ENCODE measurements at places on chromosomes 13 and 19.

GRCh38 chr19:18049385-18049784 is 37.3 kb downstream of the IL12RB1 start:
- DNase-seq: peak; percentile 57

- no peak for DNase-seq
Measured at GRCh38 chr13:94952787-94953186, 240.4 kb upstream of the SOX21 start.

- peak; percentile 99 for DNase-seq
Measured at GRCh38 chr13:87123987-87124784, 547.0 kb upstream of the SLITRK5 start.

DNA sequence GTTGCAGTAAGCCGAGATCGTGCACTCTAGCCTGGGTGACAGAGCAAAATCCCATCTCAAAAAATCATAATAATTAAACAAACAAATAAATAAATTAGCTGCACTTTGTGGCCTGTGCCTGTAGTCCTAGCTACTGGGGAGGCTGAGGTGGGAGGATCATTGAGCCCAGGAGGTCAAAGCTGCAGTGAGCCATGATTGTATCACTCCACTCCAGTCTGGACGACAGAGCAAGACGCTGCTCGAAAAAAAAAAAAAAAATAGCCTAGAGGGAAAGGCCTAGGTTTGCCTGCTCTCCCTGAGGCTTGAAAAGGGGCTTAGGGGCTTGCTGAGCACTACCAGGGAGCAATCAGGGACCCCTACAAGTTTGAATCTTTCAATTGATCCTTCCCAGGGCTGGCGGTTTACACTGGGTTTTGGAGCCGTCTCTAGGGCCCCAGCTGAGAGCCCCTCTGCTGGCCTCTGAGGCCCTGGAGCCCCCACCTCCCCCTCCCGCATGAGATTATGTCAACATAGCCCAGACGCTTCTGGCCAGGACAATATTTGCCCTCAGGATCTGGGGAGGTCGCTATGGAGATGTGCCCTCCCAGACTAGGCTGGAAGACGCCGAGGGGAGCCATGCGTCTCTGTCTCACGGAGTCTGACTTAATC is 10.4 kb upstream of the GIPR start:
- DNase-seq: no peak

- DNase-seq: no peak
Measured at GRCh38 chr19:12665281-12665573, 1.3 kb downstream of the MAN2B1 start.

GRCh38 chr19:41426952-41427646 is at the start of gene B3GNT8:
TSS of gene B3GNT8 (minus strand) at chr19:41427374. CDS start at chr19:41426778, 596 bp downstream.
- peak; percentile 64 for DNase-seq

DNA sequence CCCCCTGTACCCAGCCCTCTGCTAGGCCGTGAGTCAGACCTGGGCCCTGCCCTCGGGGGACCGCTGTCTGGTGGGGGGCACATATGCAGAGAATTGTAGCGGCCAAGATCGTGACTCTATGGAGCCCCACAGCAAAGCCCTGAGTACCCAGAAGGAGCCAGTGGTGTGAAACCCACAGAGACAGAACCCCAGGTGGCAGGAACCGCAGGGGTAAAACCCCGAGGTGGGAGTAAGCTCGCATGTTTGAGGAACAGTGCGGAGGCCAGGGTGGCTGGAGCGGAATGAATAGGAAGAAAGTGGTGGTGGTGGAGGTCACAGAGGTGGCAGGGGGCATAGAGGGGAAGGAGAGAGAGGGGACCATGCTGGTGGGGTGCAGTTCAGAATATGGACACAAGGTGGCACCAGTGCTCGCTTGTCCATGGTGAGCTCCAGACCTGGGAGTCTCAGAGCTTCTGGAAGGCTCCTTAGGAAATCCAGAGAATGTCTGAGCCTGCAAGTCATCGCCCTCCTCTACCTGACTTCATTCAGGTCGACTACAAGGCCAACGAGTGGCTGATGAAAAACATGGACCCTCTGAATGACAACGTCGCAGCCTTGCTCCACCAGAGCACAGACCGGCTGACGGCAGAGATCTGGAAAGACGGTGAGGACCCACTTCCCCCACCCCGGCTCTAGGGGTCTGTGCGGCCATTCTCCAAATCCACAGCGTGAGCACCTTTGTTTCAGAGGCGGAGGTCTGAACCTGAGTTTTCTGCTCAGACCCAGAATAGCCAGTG is 48.9 kb downstream of the MYH14 start:
- no peak for DNase-seq

GRCh38 chr13:75391432-75392100 is 90.4 kb downstream of the TBC1D4 start:
- DNase-seq: no peak

GRCh38 chr13:107252428-107252827 is 684.5 kb upstream of the ARGLU1 start:
- no peak for DNase-seq

DNA sequence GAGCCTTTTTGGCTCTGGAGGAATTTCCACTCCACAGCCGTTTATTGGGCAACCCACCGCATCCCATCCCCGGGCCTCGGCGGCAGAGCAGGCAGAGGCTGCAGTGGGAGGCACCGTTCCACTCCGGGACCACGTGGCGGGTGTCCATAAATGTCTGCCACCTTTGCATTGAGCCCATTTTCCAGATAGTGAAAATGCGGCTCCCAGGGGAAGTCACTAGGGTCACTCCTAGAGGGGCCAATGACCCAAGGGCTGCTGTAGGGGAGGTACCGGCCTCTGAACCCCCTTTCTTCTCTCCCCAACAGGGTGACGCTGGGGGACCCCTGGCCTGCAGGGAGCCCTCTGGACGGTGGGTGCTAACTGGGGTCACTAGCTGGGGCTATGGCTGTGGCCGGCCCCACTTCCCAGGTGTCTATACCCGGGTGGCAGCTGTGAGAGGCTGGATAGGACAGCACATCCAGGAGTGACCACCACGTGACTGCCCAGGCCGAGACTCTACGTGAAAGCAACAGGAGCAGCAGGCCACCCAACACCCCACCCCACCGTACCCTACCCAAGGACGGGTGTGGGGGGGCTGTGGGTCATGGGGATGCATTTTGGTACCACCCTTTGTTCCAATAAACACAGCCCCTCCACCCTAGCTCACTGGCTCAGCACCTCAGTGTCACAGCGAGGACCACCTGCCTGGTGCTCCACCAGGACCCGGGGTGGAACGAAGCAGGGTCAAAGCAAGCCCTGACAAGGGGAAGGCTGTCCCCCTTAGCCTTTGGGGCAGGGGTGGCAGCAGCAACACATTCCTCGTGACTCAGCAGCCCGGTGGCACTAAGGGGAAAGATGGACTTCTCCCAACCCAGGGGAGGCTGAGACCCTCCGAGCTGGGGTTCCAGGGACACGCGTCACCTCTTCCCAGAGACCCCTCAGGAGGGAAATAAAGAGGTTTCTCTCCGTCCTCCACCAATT is 1.5 kb downstream of the TIMM13 start:
- DNase-seq: no peak

DNA sequence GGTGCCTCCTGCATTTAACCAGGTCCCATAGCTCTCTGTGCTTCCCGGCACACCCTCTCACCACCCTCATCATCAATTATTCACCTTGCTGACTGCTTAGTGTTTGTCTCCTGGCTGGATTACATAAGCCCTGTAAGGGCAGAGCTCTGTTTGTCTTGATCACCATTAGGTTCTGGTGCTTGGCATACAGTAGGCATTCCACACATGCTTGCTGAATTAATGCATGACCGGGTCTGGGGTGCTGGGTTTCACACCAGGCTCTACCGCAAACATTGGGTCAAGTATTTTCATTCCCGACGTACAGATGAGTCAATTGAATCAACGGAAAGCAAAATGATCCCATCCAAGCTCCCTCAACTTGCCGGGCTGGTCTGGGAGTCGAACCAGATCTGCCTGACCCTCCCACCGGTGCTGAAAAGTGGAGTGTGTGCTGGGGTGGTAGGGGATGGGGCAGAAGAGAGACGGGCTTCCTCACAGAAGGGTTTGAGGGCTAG is 28.5 kb downstream of the VAV1 start:
- peak; percentile 54 for DNase-seq

- no peak for DNase-seq
Measured at GRCh38 chr19:18999896-19000620, 33.3 kb downstream of the SUGP2 start.

- no peak for DNase-seq
Measured at GRCh38 chr13:27203854-27204253, 32.2 kb upstream of the USP12 start.

DNA sequence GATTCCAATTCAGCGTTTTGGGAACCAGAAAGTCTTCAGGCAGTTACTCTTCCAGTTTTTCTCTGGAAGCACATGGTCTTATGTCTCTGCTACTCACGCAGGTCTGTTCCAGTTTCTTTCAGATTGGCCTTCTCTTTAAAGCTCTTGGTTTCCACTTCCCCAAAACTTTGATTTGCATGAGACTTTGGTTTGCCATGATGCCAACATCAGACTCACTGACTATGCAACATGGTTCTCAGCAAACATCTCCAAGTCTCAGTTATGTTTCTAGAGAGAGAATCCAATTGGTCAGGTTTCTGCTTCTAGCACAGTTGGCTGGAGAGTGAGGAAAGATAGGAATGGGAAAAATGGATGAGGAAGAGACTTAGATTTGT is 3.1 kb downstream of the AKAP11 start:
- DNase-seq: no peak

- no peak for DNase-seq
Measured at GRCh38 chr19:18798384-18799352, 7.6 kb upstream of the COMP start.

DNA sequence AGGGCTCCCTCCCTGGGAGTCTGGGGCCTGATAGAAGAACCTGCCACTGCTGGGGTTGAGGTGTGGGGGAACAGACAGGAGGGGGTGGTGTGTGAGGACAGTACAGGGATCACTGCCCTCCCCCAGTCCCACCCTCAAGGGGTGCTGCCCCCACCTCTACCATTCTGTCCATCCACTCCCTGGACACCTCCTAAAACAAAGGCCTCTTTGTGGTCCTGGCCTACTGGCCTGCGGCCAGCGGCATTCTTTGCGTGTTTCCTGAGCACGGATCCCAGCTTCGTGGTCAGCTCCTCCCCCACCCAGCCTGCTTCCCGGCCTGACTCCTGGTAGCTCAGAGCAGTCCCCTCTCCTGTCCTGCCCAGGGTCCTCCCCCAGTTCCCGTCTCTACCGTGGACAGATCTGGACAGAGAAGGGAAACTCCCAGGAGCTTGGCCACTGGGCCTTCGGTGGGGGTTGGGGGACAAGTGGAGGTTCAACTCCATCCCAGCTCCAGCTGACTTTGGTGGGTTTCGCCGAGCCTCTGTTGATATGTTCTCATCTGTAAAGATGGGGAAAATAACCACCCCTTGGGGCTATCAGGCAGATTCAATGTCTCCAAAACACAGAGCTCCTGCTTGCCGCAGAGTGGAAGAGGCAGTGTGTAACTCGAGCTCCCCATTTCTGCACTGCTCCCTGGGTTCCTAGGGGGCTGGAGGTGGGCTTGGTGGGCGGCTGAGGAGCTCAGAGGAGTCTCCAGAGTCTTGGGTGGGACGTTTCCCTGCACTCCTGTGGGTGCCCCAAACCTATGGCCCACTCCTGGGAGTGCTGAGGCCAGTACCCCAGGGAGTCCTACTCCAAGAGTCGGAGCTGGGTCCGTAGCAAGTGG is 48.7 kb downstream of the LYL1 start:
- peak; percentile 95 for DNase-seq

GRCh38 chr19:38134540-38135149 is 89.4 kb downstream of the DPF1 start:
- DNase-seq: peak; percentile 28

DNA sequence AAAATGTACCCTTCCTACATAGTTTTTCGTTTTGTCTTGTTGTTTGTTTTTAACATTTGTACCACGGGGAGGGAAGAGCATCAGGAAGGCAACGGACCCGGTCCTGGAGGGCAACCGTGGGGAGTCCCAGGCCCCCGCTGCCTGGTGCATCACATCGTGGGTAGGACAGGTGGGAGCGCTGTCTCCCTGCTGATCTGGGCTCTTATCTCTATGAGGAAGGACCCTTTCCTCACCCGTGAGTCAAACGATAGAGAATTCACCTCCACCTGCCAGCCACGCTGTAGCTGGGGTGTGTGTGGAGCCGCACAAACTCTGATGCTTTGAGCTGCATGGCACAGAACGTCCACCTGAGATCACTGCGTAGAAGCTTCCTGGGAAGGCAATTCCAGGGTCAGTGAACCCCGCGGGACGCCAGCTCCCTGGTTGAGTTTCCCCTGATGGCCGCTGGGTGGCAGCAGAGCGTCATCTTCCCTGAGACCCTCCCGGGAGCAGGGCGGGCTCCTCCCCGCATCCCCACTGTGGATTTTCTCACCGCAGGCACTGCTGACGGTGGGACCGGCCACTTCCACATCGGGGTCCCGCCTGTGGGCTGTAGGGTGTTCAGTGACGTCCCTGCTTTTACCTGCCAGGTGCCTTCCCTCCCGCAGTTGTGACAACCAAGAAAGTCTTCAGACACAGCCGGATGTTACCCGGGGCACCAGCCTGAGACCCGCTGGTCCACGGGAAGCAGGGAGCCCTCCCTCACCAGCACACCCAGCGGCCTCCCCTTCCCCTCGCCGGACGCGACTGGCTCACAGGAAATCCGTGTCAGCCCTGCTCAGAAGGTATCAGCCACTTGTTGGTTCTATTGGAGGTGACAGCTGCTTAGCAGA is 54.7 kb downstream of the ZNF787 start:
- peak; percentile 27 for DNase-seq

DNA sequence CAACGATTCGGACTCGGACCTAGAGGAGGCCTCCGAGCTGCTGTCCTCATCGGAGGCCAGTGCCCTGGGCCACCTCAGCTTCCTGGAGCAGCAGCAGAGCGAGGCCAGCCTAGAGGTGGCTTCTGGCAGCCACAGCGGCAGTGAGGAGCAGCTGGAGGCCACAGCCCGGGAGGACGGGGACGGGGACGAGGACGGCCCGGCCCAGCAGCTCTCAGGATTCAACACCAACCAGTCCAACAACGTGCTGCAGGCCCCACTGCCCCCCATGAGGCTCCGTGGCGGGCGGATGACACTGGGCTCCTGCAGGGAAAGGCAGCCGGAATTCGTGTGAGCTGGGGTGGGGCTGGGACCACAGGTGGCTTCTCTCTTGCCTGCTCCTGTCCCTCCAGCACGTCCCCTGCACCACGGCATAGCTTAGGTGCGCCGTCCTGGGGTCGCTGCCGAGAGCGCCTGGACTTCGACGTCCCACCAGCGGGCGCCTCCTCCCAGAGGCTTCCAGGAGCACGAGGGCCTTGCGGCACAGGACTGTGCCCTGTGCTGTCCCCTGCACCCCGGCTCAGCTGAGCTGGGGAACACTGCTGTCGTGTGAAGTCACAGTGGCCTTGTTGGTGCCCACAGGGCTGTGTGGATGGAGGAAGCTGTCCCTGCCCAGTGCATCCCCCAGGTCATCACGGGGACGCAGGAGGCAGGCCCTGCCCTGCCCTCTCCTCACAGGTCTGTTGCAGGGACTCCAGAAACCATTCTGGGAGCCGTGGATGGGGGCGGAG is 9.3 kb downstream of the POLR2E start:
- no peak for DNase-seq

DNA sequence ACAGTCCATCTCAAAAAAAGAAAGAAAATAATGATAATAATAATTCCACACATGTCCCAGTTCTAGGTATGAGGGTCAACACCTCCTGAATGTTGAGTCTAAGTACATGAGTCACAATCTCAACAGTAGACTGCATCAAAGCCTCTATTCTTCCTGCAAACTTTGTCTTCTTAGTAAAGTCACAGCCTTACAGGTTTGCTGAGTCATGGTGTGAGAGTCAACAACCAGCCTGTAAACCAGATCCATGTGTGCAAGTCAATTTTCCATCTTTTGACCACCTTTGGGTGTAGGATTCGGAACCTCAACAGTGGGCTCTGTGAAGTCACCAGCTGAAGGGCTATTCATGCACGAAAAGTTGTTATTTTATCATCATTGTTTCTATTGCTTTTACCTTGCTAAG is 25.7 kb upstream of the ZNF729 start:
- DNase-seq: no peak

- DNase-seq: no peak
Measured at GRCh38 chr13:43077046-43077445, 53.7 kb downstream of the DNAJC15 start.

- DNase-seq: peak; percentile 50
Measured at GRCh38 chr19:2775556-2776430, 7.3 kb downstream of the SGTA start.
